SJSA1 (cell line): ENCODE measurements at places on chromosomes 2 and 18.

DNA sequence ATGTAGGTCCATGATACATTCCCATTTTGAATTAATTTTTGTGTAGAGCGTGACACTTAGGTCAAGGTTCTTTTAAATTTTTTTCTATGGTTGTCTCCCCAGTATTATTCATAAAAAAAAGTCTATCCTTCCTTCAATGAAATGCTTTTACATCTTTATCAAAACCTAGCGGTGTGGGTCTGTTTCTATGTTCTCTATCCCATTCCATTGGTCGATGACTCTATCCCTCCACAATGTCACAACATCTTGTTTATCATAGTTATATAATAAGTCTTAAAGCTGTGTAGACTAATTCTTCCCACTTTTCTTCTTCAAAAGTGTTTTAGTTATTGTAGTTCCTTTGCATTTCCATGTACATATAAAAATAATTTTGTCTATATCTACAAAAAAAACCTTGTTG lies 47.2 kb upstream of the GPR17 start:
- peak; percentile 9 for DNase-seq

DNA sequence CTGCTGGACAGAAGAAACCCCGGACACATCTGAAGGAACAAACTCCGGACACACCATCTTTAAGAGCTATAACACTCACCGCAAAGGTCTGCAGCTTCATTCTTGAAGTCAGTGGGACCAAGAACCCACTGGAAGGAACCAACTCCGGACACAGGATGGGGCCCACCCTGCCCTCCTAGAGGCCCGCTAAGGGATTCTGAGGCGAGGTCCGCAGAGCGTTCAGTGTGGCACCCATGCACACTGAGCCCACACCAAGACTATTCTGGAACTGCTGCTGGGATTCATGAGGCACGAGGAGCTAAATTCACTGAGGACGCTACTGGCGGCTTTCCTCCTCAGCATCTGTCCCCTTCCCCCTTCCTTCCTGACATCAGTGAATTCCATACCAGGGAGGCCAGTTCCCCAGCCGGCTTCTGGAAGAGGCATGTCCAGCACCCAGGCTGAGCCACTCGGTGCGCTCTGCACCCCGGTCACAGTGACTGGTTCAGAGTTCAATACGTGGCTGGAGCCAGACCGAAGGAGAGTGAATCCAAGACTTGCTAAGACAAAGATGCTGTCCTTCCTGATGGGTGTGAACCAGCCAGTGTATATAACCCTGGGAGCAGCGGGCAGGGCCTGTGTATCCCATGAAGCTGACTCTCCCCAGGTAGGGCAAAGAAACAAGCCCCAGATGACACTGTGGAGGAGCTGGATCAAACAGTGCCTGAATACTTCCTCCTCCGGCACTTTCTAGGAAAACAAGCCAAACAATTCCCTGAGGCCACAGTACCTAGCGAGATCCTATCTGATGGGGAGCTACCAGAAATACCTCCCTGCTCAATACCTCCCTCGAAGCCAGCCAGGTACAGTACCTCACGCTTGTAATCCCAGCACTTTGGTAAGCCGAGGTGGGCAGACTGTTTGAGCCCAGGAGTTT lies 11.1 kb downstream of the HDAC4 start:
- no peak for DNase-seq

DNA sequence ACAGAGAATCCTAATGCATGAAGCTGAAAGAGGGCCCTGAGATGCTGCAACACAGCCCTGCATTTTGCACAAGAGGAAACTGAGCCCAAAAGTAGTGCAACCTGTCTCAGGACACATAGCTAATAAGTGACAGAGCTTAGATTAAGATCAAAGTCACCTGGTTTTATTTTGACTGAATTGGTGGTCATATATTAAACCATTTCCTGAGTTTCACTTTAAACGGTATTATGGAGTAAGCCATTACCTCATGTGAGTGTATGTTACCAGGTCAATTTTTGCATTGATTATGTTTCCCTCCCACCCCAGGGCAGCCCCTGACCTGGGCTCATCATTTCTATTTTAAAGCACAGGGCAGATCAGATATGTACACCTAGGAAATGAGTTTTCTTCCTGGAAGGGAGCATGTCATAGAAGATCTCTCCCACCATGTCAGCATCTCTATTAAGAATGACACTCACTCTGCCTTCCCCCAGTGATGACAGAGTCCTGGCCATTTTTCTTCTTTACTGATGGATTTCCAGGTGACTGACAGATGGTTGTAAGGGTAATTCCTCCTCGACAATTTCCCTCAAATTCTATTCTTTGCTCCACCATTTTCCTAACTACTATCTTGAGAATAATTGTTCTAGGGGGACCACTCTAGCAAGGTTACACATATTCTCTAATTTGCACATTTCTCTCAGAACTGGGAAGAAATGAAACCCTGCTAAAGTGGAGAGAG lies 441.3 kb upstream of the SLC14A2 start:
- DNase-seq, result no peak

DNA sequence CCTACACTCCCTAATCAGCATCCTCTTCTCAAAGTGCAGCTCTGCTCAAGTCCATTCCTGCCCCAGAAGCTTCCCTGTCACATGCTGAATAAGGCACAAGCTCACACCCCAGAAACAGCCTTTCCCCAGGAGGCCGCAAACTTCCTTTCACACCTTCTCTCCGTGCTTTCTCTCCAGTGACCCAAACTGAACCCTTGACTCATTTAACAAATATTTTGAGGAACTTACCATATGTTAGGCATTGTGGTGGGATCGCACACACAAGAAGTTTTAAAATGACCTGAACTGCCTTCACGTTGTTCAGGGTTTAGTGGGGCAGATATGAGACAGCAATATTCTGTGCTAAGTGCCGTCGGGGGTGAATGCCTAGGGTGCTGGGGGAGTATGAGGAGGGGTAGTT lies 161.3 kb downstream of the INSIG2 start:
- DNase-seq, result peak; percentile 72

GRCh38 chr2:141929331-141930252 lies 201.2 kb downstream of the LRP1B start:
- no peak for DNase-seq
